Nephron progenitor cell (in vitro differentiated cells): ENCODE measurements at places on chromosomes 2 and 18.

DNA sequence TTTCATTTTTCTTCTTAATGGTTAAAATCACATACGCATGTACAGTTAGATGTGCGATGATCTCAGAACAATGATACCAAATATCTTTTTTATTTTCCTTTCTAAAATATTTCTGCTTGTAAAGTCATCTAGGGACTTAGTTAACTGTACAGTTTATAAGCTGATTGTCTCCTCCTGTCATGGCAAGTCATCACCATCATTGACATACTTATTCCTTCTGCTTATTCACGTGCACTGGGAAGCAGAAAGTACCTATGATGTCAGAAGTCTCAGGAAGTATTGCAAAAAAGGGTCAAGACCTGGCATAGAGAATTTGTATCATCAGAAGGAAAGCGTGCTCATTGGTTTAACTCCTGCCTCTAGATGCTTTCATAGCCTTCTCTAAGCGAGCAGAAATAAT, 154.2 kb downstream of the DSC3 start:
- DNase-seq: no peak

DNA sequence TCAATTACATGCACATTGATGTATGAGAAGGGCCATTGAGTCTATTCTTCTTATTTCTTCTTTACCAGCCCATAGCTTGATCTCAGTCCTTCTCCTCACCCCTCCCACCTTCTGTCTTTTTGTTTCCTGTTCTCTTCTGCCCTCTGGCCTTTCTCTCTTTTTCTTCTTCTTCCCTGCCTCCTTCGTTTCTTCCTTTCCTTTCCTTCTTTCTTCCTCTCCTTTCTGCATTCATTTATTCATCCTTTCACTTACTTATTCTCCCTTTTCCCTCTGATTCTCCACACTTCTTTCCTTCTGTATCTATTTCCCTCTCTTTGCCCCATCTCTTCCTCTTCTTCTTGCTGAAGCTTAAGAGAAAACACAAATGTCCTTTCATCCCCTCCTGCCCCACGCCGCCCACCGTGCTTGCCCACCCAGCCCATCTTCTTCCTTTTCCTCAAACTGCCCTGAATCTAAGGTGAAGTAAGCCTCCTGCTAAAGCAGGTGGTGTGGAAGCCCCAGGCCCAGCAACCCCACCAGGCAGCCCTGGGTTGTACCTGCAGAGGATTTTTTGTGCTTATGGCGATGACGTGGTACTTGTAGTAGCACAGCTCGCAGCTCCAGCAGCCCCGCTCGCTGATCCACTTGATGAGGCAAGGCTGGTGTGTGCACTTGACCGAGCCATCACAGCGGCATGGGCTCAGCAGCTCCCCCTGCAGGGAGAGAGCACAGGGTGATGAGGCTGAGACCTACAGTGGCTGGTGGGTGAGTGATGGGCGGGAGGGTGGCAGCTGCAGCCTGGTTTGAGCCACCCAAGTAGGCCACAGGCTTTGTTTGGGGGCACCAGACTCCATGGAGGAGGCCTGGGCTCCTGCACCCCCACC, 89.0 kb downstream of the MARCHF4 start:
- peak; percentile 65 for DNase-seq

DNA sequence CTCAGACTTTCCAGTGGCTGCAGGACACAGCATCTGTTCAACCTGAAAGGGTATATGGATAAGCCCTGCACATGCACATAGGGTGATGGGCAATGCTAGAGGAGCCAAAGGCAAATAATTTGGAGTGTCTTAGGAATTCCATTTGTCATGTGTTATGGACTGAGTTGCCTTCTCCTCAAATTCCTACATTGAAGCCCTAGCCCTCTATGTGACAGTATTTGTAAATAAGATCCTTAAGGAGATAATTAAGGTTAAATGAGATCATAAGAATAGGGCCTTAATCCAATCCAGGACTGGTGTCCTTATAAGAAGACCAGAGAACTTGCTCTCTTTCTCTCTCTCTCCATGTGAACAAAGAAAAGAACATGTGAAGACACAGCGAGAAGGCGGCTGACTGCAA, 42.9 kb upstream of the CREG2 start:
- DNase-seq: no peak

DNA sequence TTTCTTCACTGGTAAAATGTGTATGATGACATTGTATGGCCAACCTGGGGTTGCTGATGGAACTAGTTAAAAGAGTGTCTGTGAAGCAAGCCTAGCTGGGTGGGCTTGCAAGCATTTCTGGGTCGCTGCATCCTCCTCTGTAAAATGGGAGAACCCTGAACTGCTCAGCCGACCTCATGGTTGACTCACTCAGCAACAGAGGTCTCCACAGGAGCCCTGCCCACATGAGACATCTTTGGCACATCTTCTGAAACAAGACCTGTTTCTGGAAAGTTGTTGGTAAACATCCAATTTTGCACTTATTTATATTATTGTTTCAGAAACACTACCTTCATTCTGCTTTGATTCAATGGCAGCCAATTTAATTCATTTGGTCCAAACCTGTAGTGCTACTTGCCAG, 52.6 kb downstream of the BCL11A start:
- no peak for DNase-seq

DNA sequence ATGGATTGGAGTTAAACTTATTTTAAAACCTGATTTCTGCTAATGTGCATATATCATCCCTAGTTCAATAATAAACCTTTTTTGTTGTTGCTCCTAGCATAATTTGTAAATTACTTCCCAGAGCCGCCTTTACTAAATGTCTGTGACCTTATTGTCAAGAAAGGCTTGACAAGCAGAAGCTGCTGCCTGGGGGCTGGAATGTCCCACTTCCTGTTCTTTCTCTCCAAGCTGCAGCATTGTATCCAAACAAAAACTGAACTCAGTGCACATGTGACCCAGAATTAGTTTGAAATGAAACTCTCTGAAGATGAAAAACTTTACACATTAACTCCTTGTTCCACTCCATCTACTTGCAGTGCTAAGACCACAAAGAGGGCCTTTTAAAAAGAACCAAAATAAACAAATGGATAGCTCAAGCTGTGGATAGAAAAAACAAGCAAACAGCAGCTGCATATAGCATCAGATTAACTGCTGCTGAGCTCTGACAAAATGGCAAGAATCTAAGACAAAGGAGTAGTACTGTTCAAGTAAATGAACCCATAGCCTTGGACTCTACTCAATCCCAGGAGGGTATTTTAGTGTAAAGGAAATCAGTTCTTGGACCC, 99.8 kb upstream of the NEUROD1 start:
- DNase-seq: no peak

- no peak for DNase-seq
These were observed 16.9 kb downstream of the IMPA2 start for GRCh38 chr18:11998193-11998592.

DNA sequence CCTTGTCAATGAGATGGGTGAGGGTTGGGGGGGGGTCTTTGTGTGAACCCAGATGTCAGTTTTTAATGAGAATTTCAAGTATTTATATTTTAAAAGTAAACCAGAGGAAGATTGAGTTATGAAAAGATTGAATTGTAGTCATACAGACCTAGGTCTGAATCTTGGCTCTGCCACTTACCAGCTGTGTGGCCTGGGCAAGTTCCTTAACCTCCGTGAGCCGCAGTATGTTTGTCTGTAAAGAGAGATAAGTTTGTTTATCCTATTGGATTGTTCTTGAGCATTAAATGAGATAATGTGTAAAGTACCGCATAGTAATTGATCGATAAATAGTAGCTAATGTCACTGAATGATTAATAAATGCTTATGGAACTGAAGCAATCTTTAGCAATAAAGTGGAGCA, 63.8 kb downstream of the EML6 start:
- DNase-seq: no peak

DNA sequence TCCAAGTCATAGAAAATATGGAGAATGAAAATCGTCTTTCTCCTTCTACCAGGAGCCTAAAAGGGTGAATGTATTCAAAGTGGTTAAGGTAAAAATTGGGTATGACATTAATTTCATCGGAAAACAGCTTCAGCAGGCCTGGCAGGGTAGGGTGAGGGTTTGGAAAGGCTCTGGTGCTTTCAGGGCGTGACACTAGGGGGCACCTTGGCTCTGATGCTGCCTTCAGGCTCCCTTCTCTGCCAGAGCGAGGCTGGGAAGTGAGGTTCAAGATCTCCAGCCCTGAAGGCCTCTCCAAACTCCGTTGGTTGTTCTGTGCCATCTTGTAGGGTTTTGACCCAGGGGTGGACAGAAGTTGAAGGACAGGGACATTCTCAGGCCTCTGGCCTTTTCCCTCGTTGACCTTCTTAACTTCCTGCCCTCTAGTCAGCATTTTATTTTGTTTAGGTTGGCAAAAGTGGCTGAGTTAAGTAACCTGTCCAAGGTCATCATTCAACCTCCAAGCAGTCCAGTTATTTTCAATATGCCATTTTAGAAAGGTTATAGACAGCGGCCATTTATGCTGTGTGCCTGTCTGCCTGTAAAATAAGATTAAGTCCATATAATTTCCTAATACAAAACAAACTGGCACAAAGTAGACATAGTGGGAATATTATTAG, 40.3 kb downstream of the EML6 start:
- no peak for DNase-seq

DNA sequence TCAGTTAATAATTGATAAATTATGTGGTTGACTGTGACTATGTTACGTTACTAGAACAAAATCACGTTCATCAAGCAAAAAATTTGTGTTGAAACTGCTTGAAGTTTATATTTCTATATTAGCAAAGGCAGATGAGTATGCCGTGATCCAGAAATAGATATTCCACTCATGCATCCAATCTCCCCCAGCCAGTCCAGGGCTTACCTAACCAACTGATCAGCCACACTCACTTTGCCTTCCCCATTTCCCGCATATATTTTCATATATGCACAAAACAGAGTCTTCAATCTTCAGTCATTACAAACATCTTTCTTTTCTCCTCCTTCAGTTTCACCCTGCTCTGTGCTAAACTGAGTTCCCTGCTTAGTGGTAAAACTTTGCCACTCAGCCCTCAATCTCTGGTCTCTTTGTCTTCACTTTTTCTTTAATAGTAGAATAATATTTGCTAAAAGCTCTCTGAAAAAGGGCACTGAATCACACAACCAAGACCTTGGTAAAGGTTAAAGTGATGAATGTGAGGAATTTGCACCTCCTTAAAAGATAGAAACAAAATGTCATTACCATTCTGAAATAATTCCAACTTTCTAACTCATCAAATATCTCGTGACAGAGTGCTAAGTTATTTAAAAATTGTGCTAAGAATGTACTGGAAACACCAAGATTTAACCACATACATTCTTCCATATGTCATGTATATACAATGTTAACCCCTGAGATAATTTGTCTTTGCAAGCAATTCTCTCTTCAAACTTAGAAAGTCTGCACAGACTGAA, 893.2 kb upstream of the CRIM1 start:
- no peak for DNase-seq
